T47D (cell line): ENCODE measurements at places on chromosomes 3 and 15.

DNA sequence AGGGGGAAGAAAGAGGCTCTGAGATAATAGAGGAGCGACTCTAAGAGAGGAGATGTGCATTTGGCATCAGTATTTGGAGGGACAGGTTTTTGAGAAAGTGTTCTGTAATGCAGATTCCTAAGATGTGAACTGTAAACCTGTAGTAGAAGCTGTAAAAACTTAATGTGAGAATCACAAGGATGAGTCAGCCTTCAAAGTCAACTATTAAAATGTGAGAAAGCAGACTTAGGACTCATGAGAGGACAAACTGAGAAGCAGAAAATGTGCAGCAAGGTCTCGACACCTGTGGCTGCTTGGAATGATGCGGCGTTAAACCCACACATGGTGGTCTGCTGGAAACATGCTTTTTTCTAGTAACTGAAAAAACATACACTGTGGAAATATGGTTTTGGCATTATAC lies 36.0 kb downstream of the USP13 start:
- no peak for DNase-seq

DNA sequence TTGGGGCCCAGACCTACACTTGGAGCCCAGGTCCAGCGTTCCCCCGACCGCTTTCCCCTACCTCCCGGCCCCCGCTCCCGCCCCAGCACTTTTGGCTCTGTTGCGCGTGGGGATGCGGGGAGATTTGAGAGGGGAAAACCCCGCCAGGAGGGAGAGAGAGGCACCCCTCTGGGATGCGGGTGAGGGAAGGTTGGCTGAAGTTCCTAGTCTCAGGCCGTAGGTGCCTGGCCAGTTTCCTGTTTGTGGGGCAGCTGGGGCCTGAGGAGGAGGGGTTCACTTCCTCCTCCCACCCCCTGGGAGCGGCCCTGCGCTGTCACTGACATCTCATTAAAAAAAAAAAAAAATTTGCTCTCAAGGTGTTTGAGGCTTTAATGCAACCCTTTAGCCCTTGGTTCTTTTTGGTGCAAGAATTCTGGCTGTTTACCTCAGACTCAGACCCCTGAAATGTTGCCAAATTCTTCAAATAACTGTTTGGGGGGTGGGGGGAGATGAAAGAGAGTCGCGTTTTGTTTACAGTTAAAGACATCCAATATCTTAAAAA lies 2.6 kb downstream of the FAM43A start:
- DNase-seq = no peak

DNA sequence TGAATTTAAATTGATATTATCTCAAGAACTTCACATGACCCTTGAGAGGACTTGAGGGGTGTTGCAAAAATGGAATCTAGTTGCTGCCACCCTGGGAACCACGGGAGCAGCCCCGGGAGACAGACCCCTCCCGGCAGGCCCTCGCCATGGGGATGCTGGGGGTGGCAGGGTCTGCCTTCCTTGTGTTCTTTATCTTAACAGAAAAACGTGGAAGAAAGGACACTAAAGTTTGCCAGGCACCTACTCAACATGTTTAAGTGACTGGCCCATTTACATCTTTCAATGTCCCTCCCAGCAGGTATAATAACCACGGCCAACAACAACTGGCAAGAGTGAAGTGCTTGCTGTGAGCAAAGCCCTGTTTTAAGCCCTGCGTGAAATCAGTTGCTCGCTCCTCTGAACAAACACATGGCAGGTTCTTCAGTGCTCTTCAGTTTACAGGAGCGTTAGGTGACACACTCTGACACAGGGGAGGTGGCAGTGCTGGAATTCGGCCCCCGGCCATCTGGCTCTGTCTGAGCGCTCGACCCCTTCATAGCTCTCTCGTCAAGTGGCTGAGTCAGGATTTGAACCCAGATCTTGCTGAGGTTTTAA lies 112.5 kb downstream of the ASB7 start:
- no peak for DNase-seq

DNA sequence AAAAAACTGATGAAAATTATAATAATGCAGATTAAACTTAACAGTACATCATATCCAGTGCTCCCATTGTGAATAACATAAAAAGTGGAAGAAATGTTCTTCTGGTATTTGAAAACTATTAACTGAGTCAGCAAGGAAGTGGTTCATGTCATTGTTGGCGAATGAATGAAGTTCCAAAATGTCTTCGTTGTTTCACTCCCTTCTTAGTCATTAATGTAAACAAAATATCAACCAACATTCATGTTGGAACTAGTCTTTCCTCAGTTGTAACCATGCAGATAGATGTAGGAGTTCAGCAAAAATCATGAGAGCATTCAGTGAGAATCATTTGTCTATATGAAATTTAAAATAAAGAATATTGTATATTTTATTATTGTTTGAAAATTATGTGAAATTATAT lies 44.1 kb upstream of the ICE2 start:
- DNase-seq = no peak
